Activated B cell treated with CpG ODN at 0.5 μM for 24 hours (primary cell): ENCODE measurements at places on chromosomes 4 and X.

- DNase-seq: no peak
Measured at GRCh38 chr4:78569306-78569821, 17.8 kb downstream of the ANXA3 start.

- no peak for DNase-seq
Measured at GRCh38 chrX:136528645-136529315, 3.2 kb upstream of the VGLL1 start.

DNA sequence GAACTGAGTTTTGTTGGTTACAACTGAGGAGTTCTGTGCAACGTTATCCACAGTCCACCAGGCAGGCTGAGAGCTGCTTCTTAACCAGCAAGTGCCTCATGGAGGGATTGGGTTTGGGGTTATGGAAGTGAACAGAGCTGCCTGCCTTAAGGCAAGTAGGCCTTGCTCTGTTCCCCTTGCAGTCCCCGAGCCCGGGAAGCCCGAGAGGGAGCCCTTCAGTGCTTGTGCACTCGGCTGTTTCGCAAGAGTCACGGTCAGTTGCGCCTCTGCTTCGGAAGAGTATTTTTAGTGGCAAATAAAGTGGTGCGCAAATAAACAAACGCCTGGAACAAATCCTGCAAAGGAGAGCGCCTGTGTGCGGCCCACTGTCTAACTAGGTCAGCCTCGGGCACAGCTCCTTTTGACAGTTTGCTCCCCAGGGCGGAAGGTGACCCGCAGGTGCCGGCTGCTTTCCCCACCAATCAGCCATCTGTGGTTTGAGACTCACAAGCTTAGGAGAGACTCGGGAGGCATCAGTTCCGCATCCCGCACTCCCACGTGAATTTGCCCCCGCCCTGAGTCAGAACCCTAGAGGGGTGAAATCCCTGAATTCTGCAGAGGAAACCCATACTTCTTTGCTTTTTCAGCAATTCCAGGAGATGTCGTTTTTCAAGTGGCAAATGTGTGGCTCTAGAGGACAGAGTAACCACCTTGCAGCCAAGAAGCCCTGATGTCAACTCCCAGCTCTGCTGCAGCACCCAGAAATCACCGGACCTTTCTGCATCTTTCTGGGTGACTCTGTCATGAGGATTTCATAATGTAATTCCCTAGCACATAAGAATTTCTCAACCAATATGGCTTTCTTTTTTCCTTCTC is 56.8 kb downstream of the LGI2 start:
- no peak for DNase-seq

DNA sequence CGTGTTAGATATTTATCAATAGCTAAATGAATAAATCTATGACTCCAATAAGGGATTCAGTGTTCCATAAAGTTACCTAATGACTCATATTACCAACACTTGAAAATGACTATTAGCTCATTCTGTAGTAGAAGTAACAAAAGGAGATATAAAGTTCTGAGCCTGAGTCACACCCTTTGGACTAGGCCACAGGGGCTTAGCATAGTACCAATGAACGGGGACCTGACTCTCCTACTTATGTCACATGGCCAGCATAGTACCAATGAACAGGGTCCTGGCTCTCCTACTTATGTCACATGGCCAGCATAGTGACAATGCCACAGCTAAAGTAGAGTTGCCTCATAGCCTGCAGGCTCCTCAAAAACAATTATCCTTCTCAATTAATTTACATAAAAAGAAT is 43.7 kb downstream of the MAGEB16 start:
- DNase-seq: no peak

GRCh38 chr4:98506462-98507132 is 151.8 kb downstream of the TSPAN5 start:
- no peak for DNase-seq
